ENCODE measurements at places on chromosomes 11 and 22. TPM values are rescaled to one million over a fixed set of nuclear protein-coding genes. Genes with fewer than 3 reads are reported as not detected.
A peak's percentile ranks its signal among the peaks of the same experiment; 100 is the strongest.

Gene OR2AG2
- total RNA-seq, result not detected

DNA sequence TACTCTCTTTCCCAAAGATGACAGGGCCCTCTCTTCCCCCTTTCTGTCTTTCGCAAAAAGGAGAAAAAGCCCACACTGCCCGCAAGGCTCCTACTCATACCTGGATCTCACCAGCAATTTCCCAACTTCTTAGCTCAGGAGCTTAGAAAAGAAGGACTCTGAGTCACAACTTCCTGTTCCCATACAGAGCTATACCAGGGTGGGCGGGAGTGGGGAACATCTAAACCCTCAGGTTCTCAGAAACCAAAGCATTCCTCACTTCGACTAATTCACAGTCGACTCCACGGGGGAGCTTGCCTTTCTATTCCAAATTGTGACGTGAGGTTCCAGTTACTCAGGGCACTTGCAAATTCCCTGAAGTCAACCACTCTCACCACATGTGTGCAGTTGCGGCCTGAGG is 61.9 kb downstream of the MTNR1B start:
- no peak for DNase-seq

DNA sequence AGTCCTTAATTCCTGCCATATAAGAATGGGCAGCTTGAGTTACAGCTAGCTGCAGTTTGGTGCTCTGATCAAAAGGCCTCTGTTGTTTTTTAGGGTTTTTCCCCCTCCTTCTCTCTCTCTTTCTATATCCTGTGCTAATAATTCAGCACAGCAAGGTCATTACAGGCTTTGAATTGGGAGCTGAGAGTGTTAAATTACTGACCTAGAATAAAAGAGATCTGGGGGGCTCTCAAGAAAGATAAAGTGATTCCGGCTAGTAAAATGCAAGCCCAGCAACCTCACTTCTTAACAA is 84.9 kb downstream of the CSTPP1 start:
- DNase-seq, result no peak

DNA sequence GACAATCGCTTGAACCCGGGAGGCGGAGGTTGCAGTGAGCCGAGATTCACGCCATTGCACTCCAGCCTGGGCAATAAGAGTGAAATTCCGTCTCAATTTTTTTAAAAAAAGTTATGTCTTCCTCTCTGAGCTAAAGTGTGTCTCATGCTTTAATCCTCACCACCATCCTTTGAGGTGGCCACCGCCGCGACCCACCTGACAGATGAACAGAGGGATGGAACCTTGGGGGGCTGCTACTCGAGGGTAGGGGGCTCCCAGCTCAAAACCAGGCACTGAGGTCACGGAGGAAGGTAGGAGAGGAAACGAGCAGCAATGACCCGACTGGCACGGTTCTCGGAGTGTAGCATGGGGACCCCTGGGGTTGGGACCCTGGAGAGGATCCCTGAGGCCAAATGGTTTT is 10.7 kb upstream of the POLDIP3 start:
- no peak for DNase-seq

GRCh38 chr11:108511851-108512474 is 13.8 kb upstream of the POGLUT3 start:
- no peak for DNase-seq

GRCh38 chr11:4090258-4090657 is 4.3 kb upstream of the RRM1 start:
- peak; percentile 69 for DNase-seq

Gene PTPMT1
- total RNA-seq, result 53.3 TPM

Gene AGBL2
- total RNA-seq, result 2.9 TPM

GRCh38 chr11:11989774-11990744 is 18.4 kb downstream of the DKK3 start:
- DNase-seq, result no peak

DNA sequence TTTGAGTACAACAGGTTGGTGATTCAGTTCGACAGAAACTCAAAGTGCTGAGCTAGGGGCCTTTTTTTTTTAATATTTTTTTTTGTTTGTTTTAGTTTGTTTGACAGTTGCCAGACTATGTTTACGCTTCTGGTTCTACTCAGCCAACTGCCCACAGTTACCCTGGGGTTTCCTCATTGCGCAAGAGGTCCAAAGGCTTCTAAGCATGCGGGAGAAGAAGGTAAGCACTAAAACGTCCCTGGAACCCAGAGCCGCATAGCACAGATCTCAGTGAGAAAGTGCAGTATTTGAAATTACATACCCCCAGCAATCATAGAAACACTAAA is 649 bp downstream of the PRRG4 start:
- DNase-seq, result no peak

DNA sequence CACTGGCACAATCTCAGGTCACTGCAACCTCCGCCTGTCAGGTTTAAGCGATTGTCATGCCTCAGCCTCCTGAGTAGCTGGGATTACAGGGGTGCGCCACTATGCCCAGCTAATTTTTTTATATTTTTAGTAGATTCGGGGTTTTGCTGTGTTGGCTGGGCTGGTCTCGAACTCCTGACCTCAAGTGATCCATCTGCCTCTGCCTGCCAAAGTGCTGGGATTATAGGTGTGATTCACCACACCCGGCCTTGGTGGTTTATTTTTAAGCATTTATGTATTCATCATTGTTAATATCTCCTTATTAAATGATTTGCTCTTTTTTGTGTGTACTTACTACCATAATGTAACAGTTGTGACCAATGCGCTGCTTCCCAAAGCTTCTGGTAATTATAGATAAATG is 171.7 kb downstream of the DDX10 start:
- no peak for DNase-seq

DNA sequence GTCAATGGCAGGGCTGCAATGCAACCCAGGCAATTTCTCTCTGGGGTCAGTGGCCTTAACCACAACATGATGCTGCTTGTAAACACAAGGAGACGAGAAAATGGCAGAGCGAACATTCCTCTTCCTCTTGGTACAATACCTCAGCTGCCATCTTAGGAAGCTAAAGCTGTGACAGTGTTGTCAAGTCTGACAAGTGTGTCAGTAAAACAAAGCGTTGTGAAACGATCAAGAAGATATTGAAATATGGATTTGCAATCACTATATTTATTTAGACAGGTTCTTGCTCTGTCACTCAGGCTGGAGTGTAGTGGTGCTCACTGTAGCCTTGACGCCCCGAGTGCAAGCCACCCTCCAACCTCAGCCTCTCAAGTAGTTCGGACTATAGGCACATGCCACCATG is 14.5 kb upstream of the USP47 start:
- no peak for DNase-seq

Gene PNPLA5
- not detected for total RNA-seq

Gene LMNTD2
- total RNA-seq, result 1.2 TPM
